Astrocyte (in vitro differentiated cells and primary cell): ENCODE measurements at places on chromosomes 16 and 17.

DNA sequence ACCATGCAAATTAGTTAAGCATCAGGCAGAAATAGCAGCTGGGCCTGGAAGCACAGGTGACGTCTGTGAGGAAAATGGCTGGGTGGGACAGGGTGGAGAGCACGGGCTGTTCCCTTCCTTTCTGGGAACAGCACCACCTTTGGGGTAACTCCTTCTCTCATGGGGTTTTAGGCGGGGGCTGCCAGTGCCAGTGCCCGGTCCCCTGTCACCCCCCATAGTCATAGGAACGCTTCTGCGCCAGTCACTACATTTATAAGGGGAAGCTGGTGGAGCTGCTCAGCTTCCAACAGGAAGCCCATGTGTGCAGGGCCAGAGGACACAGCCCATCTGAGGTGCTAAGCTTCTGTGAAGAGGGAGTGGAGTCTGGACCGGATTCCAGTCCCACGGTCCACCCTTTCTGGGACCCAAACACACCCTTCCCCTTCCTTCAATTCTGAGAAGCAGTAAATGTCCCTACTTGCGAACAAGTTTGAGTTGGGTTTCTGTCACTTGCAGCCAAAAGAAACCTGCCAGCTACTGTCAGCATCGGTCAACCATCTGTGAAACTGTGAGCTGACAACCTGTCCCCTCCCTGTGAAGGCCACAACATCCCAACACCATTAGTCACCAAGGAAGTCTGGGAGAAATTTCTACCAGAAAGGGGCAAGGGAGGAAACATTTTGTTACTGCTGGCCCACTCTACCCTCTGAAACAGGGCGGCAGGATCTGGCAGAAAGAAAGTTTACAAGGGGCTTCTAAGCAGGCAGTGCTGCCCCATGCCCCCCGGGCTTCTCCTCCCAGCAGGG, 86.0 kb upstream of the AMZ2 start:
- DNase-seq: no peak

DNA sequence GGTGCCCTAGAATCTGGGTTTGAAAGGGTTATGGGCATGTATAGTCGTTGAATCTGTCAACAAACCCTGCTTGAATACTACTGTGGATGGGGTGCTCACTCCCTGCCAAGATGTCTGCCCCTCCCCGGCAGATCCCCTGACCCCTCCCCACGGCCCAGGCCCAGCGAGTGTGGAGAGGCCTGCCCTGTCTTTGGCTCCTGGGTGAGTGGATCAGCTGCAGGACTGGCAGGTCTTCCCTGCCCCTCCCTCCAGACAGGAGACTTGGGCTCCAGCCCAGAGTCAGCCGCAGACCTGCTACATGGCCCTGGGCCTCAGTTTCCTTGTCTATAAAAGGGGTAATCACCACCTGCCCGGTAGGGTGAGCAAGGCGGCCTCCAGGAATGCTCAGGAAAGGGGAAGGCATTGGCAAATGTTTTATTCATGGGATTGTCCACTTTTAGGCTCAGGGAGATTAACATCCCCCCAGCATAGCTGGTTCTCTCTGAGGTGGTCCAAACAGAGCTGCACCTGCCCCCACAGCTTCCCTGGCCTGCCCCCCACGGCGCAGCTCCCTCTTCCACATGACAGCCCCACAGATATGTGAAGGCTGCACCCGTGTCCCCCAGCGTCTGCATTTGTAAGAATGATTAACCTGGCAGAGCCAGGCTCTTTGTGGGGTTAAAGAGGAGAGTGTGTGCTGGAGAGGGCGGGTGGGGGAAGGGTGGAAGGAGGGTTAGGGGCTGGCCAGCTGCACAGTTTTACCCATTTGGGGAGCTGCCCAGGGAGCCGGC, 18.5 kb upstream of the SPNS2 start:
- DNase-seq: no peak

- DNase-seq: no peak
Observed at GRCh38 chr17:73689596-73690275, 45.5 kb upstream of the SDK2 start.

- no peak for DNase-seq
Observed at GRCh38 chr17:8580952-8581658, 49.4 kb downstream of the MYH10 start.

DNA sequence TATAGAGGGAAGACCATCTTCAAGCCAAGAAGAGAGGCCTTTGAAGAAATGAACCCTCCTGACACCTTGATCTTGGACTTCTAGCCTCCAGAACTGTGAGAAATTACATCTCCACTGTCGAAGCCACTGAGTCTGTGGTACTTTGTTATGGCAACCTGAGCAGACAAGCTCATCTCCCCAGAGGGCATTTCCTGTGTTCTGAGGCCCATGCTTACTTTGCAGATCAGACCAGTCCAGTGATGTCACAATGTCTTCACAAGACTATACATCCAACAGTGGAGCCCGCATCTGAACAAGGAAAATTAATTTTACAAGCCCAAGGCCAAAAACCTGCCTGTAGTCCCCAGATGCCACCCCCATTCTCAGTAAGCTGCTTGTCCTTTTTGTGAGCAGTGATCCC, 14.8 kb upstream of the C17orf113 start:
- no peak for DNase-seq

DNA sequence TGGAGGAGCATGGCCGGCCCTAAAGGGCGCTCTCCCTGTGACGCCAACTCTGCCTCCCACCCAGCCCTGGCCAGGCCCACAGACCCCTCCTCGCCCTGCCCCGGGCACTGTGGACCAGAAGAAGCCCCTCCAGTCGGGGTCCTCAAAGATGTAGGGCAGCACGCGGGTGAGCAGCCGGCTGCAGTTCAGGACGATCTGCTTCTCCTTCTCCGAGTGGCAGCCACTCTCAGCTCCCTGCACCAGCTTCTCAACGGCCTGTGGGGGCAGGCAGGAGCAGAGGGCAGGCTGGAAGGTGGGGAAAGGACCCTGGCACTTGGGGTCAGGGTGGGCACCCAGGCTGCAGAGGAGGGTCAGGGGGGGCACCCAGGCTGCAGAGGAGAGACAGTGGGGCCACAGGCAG, 8.9 kb downstream of the HID1 start:
- no peak for DNase-seq

DNA sequence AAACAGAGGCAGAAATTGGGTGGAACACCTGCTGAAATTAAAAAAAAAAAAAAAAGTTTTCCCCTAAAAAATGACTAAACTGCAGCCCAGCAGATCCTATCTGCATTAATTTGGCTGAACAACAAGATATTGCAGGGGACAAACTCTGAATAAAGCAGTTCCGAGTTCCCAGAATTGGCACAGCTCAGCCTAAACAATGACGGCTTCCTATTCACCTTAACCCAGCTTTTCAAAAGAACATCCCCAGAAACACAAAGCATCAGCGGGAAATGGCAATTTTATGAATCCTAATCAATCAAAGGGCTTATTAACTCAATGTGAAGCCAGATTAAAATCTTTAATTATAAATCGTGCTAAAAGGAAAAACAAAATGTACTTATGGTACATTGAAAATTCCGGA, 497.8 kb upstream of the ZFHX3 start:
- DNase-seq: no peak

DNA sequence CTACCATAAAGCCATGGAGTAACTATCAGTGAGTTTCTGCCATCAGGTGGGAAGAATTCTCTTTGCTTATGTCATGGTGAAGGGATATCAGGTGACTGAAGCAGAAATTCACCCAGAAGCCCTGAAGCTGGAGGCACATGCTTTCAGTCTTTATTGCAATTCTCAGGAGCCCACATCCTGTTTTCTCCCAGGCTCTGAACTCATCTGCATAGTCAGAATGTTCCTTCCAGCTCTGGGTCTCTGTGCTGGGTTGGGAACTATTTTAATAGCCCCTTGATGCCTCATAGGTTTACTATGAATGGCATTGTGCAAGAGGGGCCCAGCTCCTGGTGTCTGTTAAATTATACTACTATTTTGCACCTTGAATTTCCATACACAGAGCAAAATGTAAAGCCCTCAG, 198.4 kb upstream of the SOX9 start:
- DNase-seq: peak; percentile 89

- DNase-seq: no peak
Observed at GRCh38 chr16:586645-587590, 2.9 kb upstream of the RAB40C start.

GRCh38 chr17:82328141-82328993, 5.2 kb downstream of the SECTM1 start:
- DNase-seq: no peak

DNA sequence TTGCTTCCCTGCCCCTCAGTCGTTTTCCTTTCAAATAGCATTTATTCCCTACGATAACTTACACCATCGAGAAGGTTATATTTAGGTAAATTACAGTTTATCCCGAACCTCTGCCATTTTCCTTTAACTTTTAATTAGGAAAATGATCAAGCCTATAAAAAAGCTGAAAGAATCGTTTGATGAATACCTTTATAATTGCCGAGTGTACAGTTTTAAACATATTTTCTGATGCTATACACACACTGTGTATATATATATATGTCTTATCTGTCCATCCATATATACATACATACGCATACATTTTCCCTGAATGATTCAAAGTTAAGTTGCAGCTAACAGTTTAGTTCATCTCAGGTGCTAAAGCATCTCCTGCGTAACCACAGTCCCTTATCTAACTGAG, 56.6 kb upstream of the CRISPLD2 start:
- DNase-seq: no peak

- DNase-seq: no peak
Observed at GRCh38 chr16:47250983-47251382, 107.2 kb upstream of the NETO2 start.

DNA sequence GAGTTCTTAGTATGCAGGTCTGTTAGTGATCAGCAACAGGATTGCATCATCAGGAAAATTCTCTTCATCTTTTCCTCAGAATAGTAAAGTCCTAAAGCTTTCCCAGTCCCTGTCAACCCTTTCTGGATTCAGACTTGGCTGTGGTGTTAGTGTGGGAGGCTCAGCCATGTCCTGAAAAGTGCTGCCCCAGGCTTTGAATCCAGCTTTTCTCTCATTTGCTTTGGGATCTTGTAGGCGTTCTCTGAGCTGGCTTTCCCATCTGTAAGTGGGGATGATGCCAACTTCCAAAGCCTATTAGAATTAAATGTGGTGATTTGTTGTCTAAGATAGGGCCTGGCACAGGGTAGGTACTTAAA, 3.0 kb downstream of the ALKBH5 start:
- DNase-seq: peak; percentile 46

GRCh38 chr17:28142305-28142704, 99.8 kb downstream of the NLK start:
- no peak for DNase-seq

DNA sequence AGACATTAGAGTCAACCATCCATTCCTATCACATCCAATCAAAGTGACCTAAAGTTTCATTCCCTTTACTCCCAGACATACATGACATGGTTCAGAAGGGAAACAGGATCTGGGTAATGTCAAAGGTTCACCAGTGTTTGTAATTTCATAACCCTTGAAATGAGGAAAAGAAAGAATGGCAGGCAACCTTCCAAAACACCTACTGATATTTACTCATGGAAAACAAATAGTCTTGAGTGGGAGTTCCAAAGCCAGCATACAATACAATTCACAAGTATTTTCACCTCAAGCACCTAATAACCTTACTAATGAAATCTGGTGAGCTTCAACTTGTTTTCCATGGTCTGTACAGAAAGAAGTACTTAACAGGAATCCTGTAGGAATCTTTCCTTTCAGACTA, 72.5 kb upstream of the AXIN2 start:
- no peak for DNase-seq

- DNase-seq: no peak
Observed at GRCh38 chr17:45438931-45439610, 6.4 kb upstream of the ARHGAP27 start.

DNA sequence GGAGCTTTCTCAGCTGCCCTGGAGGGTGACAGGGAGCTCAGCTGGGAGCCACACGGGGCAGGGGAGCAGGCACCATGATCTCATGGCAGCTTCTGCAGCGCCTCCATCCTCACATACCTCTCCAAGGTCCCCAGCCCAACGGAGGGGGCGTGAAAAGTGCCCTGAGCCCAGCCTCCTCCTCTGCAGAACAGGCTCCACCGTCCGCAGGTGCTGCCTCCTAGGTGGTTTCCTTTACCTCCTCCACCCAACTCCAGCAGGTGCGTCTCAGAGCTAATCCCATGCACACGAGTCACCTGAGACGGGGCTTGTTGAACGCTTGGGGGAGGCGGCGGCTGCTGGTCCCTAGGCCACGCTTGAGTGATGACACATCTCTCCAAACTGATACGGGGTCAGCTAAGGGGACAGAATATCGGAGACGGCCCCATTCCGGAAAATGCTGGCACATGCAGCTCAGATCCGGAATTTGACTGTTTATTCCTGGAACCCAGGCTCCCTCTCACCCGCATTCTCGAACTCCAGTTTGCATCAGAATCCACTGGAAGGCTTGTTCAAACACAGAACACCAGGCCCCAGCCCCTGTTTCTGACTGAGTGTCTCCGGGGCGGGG, 387 bp upstream of the SLC38A8 start:
- no peak for DNase-seq

- no peak for DNase-seq
Observed at GRCh38 chr16:73764321-73764720, 532.3 kb upstream of the PSMD7 start.

- DNase-seq: no peak
Observed at GRCh38 chr17:51818777-51819176, 339.7 kb downstream of the CA10 start.

DNA sequence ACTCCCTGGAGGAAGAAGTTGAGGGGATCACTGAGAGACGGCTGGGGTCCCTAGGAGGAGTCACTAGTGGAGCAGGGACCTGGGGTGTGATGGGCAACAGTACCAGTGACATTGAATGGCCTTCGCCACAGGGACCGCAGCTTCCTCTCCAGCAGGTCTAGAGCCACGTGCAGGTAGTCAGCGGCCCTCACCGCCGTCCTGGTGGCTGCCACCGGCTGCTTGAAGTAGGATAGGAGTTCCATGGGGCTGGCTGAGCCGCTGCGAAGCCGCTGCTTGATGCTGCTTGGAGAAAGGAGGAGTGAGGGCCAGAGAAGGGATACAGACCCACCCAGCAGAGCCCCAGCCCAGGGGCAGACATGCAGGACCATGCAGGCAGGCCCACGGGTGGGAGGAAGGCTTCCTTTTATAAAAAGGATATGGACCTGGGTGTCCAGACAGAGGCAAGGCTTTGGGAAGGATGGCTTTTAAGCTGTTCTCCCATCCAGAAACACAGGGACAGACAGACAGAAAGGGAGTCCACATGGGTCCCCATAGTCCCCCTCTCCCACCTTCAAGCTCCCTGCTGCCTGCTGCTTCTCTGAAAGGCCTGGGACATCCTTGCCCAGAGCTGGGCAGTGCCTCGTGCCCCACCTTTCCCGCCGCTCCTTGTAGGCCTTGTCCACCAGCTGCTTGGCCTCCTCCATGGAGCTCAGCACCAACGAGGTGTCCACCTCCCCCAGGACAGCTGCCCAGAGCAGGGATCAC, 827 bp downstream of the MPO start:
- DNase-seq: no peak

DNA sequence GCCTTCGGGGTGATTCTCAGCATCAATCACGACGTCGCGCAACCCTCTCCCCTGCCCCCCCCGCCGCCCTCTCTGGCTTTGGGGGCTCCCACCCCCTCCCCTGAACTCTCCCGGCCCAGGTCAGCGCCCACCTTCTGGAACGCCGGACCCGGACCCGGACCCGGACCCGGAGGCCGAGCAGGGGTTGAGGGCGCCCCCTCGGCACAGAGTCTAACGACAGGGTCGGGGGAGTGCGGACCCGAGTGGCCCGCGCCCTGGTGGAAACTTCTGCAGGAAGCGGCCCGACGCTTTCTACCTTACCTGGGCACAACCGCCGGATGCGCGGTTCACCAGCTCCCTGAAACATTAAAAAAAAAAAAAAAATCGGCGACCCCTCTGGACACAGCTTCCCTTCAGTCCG, 16.2 kb downstream of the SALL1 start:
- DNase-seq: no peak
